Activated effector memory CD4-positive, alpha-beta T cell treated with anti-CD3 and anti-CD28 coated beads, Interleukin-2, amount 50 U/mL, for 16 hours (primary cell): ENCODE measurements at places on chromosomes 3 and 15.

GRCh38 chr15:67091980-67092677 lies 26.7 kb downstream of the SMAD3 start:
- DNase-seq, result no peak

- DNase-seq, result no peak
Observed at GRCh38 chr3:69535613-69536012, 149.7 kb upstream of the FRMD4B start.

DNA sequence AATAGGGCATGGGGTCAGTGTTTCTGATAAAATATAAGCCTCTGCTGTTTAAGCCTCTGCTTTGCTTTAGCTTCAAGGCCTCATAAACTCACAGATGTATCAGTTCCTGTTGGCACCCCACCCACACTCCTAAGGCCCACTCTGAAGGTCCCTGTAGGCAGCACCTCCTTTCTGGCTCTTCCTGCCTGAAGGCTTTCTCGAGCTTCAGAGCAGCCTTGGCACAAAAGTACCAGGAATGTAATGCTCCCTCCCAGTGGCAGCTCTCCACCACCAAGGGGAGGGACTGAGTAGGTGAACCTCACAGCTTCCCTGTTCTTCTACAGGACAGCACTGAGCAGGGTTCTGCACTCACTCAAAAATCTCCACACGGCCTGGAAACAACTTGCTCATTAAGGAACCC lies 102.2 kb downstream of the ABHD5 start:
- DNase-seq, result no peak

- no peak for DNase-seq
Observed at GRCh38 chr15:69275074-69275670, 23.5 kb upstream of the PAQR5 start.

DNA sequence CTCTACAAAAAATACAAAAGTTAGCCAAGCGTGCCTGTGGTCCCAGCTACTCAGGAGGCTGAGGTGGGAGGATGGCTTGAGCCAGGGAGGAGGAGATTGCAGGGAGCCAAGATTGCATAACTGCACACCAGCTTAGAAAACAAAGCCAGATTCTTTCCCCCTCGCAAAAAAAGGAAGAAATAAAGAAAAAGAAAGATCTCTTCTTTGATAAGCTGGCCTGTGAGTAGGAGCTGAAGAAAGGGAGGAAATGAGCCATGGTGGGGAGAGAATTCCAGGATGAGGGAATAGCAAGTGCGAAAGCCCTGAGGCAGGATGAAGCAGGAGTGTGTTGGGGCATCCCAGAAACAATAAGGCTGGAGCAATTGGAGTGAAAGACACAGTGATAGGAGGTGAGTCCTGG lies 24.5 kb upstream of the TOP2B start:
- no peak for DNase-seq

DNA sequence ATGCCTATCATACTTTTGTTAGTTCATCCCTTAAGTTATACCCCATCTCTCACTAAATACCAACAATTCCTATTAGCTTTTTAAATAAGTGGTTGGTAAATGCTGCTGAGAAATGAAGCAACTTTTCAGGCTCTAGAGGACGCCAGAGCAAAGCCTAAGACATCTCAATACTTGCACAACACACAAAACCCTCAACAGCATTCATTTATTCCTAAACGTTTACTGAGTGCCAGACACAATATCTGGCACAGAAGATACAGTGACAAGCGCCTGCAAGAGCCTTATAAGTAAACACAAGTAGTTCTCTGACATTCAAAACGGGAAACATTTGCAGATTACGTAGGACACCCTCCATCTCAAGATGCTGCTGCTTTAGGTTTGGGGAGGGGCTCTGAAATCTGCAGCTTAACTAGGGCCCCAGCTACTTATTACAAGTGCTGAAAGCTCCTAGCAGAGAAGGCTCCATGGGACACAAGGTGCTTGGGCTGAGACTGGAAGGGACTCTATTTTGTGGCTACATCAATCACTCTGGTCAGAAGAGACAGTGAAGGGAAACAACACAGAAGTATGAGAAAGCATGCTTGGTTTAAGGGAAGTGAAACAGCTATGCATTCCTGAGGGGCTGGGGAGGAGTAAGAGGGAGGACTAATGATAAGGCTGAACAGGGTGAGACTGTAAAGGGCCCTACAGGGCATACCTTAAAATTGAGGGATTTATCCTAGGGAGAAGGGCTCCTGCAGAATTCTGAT lies 311.3 kb downstream of the PLCL2 start:
- DNase-seq, result no peak
